ENCODE measurements at places on chromosomes 4 and X.

DNA sequence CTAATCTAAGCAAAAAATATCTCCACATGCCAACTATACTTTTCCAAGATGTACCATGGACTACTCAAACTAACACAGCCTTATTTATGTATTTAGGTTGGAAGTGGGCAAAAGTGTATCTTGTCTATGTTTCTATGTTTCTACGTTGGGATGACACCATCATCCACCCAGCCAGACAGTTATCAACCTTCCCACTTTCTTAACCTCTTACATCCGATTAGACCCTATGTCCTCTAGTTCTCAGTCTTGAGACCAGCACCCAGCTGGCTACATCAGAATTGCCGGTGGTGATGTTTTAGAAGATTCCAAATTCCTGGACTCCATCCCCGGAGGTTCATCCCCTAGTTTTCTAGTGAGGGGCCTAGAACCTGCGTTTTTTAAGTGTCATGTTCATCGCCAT, 1.0 kb upstream of the AASDH start:
- no peak for DNase-seq

DNA sequence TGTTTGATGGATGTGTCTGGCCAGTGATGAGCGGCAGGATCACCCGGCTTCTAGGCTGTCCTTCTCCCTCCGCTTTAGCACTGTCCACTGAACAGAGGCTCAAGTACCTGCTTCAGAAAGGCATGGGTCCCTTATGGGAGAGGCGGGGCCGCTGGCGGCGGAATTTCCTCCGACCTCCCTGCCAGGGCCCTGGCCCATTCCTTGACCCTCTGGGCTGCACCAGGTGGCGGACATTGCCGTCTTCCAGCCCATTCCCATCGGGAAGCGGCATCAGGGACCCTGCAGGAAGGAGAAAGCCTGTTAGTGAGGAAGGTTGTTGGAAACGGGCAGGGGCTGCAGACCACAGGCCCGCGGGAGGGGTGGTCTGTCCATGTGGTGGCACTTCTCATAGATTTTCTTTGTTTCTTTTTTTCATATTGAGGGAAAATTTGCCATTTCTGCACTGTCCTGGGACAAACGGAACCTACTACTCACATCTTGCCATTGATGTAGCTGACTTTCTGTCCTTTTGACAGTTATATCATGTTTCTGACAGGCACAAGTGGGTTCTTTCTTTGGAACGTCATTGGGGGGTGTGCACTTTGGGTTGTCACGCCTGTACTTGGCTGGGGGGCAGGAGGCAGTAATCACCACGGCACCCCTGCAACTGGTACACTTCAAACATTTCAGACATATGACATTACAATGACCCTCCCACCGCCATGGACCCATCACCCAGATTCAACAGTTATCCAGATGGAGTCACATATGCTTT, 6.1 kb downstream of the APLN start:
- no peak for DNase-seq

GRCh38 chr4:135824759-135825296, 1623.2 kb upstream of the PABPC4L start:
- no peak for DNase-seq

- DNase-seq: no peak
Measured at GRCh38 chr4:87662871-87663270, 12.8 kb downstream of the DMP1 start.

- DNase-seq: no peak
Measured at GRCh38 chr4:79237851-79238250, 88.0 kb downstream of the NAA11 start.

DNA sequence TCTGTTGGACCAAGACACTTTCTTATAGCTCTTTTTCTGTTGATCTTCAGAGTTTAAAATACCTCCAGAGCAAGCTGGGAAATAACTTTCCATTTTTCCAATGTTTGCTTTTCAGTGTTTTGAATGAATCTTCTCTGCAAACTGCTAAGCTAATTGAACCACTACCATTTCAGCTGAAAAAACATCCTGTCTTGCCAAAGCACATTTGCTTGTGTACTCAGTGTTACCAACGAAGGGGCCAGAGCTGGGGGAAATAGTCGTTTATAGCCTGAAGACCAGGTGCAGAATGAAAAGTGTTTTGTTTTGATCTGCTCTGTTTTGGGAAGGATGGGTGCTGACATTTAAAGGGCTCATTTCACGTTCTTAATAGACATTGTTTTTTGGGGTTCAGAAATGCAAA, 88.4 kb upstream of the CLNK start:
- DNase-seq: peak; percentile 9

DNA sequence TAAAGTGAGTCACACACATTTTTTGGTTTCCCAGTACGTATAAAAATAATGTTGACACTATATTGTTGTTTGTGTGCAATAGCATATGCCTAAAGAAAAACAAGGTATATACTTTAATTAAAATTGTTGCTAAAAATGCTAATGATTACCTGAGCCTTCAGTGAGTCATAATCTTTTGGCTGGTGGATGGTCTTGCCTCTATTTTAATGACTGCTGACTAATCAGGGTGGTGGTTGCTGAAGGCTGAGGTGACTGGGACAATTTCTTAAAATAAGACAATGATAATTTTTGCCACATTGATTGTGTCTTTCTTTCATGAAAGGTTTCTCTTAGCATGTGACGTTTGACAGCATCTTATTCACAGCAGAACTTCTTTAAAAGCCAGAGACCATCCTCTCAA, 21.0 kb upstream of the ANXA10 start:
- no peak for DNase-seq

- peak; percentile 92 for DNase-seq
Measured at GRCh38 chr4:4575284-4576211, 33.7 kb upstream of the STX18 start.

- DNase-seq: no peak
Measured at GRCh38 chrX:111465669-111466068, 45.8 kb upstream of the SERTM2 start.

- no peak for DNase-seq
Measured at GRCh38 chr4:1328267-1329155, 18.5 kb upstream of the UVSSA start.

DNA sequence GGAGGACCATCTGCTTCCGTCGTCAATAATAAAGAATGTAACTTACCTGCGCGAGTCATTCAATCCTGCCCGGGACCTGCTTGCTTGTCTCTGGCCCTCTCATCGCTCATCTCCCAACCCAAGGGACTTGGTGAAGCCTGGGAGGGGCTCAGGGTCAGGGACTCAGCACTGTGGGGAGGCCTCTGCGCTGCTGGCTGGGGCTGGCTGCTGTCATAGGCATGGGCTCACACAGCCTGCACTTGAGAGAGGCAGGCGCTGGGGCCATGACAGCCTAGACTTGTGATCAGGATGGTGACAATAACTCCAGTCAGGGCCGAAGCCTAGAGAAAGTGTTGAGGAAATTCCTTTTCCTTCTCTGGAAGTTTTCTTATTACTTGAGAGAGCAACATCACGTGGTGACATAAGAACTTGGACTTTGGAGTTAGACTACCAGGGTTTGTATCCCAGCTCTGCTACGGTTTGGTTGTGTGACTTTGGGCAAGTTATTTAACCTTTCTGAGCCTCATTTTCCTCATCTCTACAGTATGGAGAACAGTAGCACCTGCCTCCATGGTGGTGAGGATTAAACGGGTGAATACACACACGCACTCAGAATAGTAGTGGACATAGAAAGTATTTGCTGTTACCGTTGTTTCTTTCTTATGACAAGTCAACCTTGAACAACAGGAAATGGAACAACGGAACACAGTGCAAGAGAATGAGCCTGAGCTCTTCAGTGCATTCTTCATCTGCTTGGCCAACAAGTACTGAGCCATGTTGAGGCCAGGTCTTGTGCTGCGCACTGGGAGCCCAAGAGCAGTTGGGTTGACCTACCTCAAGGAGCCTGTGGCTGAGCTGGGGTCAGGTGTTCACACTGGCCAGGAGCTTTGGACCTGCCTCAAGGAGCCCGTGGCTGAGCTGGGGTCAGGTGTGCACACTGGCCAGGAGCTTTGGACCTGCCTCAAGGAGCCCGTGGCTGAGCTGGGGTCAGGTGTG, 60.5 kb downstream of the TBC1D14 start:
- DNase-seq: no peak

- peak; percentile 37 for DNase-seq
Measured at GRCh38 chr4:41752081-41752836, 3.7 kb upstream of the PHOX2B start.

GRCh38 chr4:48813964-48814363, 16.9 kb upstream of the OCIAD1 start:
- peak; percentile 81 for DNase-seq

GRCh38 chr4:144734522-144734921, 88.6 kb downstream of the HHIP start:
- no peak for DNase-seq

GRCh38 chrX:19121466-19121865, 802 bp downstream of the ADGRG2 start:
- DNase-seq: no peak

Data from eye (tissue), 1 donor.